ENCODE measurements at places on chromosomes 7 and 10.

- DNase-seq: no peak
Observed at GRCh38 chr7:32890010-32890792, 1.4 kb downstream of the KBTBD2 start.

DNA sequence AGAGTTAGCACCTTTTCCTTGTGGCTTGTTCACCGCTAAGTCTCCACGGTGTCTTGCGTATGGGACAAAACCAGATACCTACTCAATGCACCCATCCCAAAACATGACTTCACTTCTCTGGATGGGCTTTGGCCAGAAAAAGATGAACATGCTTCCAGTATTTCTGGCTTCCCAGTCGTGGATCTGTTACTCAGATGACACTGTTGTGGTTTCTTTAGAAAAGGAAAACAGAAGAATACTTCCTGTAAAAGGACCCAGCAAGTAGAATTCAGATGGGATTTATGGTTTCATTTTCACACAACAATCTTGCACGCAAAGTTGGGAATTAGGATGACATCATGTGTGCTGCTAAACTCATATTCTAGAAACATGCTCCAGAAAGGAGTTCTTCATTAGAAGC lies 216.7 kb downstream of the ADAM12 start:
- no peak for DNase-seq

- DNase-seq: no peak
Observed at GRCh38 chr7:138099813-138100212, 23.6 kb downstream of the AKR1D1 start.

GRCh38 chr10:33395201-33395600 lies 60.7 kb upstream of the NRP1 start:
- DNase-seq: no peak

DNA sequence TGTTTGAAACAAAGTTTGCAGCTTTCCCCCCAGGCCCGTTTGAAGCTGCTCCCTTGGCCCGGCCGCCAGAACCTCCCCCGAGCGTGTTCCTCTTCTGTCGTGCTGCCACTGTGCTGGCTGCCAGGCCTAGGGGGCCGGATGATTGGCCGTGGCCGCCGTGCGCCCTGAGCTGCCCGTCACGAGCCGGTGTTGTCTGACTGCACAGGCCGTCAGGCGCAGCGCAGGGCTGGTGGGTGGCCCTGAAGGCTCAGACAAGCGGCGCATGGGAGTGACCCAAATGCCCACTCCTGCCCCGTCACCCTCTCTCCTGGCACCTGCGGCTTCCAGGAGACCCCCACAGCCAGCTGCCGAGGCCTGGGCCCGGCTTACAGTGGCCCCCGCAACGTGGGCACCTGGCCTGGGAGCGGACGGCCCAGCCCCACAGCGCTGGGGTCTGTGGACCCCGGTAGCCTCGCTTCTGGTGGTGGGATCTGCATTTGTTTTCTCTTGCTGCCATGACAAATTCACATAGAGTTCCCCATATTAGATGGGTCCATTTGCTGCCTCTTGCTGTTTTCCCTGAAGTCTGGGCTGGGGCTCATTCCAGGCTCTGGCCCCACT lies 13.1 kb downstream of the JAKMIP3 start:
- no peak for DNase-seq

DNA sequence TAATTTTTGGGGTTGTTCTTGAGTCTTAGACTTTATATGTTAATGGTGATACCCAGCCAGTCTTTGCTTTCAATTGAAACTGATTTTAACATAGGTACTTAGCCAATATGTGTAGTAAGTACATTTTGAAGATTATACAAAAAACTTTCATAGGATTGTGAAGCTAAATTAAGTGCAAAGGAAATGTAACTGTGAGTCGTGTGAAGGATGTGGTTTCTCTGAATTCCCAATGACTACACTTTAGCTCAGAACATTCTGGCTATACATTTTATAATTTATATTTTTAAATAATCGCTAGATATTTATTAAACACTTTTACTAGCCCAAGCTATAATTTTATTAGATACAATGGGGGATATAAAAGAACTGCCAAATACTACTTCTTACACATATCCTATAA lies 359.3 kb downstream of the PCLO start:
- no peak for DNase-seq

- DNase-seq: no peak
Observed at GRCh38 chr10:119247550-119247894, 40.2 kb downstream of the GRK5 start.

DNA sequence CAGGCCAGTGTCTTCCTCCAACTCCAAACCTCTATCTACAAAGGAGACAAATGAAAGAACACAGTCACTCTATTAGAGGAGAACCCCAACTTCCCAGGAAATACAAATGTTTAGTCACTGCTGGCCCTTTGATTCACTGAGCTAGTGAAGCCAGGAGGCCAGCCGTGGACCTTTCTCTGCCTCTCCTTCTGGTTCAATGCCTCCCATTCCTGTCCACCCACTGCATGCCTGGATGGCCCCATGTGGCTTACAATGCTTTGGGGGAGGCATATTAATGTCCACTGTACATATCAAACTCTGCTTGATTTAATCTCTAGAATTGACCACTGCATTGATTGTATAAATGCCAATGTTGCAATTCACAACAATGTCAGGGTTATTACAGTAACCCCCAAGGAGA lies 687.3 kb downstream of the KCNMA1 start:
- no peak for DNase-seq

GRCh38 chr10:33616956-33617355 lies 282.5 kb upstream of the NRP1 start:
- no peak for DNase-seq

- no peak for DNase-seq
Observed at GRCh38 chr10:43218206-43218950, 48.5 kb downstream of the RASGEF1A start.

DNA sequence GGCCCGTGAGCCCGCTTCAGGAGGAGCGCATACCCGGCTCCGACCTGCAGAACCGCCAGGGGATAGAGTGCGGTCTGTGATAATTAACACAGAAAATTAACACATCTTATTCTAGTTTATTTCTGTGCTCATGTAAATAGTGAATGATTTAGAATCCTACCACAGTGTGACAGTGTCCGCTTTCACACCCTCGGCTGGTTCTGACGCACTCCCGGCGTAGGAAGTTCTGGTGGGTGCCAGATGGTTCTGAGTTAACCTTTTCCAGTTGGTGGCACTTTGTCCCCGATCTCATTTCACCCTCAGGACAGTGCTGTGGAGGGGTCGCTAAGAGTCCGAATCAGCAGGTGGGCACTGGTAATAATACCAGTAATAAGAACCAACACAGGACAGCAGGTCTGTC lies 28.3 kb upstream of the FXYD4 start:
- DNase-seq: no peak

All from 8988T (cell line).